ENCODE measurements at places on chromosomes 1 and 21.

- no peak for DNase-seq
Measured at GRCh38 chr1:235854347-235854746, 12.4 kb downstream of the LYST start.

GRCh38 chr21:17682924-17683323 lies 70.2 kb upstream of the BTG3 start:
- no peak for DNase-seq

- DNase-seq: no peak
Measured at GRCh38 chr1:981491-981954, 370 bp downstream of the PERM1 start.

GRCh38 chr1:224631462-224632115 lies 15.5 kb downstream of the CNIH3 start:
- no peak for DNase-seq

DNA sequence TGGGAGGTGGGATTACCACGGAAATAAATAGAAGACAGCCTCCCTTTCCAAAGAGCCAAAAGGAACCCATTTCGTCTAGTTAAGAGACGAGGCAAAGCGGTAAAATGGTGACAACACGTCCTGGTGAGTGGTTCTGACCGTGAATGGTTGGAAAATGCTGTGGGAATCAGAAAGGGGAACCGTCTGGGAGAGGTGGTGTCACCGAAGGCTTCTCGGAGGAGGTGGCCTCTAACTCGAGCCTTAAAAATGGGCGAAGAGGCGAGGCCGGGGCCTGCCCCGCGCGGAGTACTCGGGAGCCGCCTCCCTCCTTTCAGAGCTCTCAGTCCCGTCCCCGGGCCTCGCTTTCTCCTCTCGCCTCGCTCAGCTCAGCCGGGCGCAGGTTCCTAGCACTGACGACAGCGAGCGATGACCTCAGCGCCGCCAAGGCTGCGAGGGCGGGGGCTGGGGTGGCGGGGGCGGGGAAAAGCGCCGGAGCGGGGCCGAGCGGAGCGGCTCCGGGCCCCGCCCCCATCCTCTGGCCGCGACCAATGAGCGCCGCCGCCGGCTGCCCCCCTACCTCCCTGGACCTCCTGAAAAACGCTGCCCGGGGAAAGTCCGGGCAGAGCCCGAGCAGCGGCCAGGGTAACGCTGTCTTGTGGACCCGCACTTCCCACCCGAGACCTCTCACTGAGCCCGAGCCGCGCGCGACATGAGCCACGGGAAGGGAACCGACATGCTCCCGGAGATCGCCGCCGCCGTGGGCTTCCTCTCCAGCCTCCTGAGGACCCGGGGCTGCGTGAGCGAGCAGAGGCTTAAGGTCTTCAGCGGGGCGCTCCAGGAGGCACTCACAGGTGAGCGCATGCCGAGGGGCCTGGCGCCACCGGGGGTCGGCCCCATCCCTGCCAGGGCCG lies at the start of gene BTG2:
Gene BTG2, plus strand, starts transcription at position 601 of the 890 bp plus-strand sequence. Its CDS starts 88 bp downstream, at position 689.
- DNase-seq: peak; percentile 70

DNA sequence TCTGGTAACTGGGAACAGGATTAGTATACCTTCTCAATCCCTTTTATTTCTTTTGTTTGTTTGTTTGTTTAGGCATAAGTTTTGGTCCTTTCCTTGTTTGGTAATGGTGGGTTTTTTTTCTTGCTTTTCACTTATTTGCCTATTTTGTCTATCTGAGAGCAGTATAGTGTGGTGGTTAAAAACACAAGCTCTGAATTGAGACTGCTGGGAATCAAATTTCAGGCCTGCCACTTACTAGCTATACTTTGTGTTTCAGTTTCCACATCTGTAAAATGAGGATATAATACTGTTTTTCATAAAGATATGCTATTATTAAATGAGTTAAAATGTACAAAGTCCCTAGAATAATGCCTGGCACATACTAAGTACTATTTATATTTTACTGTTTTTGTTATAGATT lies 81.6 kb upstream of the IVNS1ABP start:
- no peak for DNase-seq

GRCh38 chr1:204263254-204263910 lies 49.6 kb upstream of the GOLT1A start:
- no peak for DNase-seq

DNA sequence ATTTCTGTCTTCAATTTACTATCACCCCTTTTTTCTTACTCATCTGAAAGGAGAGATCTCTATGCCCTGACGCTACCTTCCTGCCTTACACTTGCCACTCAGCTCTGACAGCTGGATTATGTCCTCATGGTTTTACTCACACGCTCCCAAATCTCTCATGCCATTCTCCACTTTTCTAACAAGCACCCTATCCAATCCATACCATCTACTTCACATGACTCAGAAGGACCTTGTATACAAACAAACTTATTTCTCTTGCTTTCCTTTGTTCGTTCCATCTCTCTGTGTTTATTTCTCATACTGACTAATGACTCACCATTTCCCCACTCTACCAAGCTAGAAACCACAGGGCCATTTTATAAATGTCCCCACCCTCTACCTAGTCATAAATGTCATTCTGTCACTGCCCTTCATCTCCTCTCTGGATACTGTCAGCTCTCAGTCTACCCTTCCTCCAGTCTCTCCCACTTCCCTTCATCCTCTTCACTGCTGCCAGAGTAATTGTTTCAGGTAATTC lies 87.3 kb downstream of the USP24 start:
- no peak for DNase-seq

DNA sequence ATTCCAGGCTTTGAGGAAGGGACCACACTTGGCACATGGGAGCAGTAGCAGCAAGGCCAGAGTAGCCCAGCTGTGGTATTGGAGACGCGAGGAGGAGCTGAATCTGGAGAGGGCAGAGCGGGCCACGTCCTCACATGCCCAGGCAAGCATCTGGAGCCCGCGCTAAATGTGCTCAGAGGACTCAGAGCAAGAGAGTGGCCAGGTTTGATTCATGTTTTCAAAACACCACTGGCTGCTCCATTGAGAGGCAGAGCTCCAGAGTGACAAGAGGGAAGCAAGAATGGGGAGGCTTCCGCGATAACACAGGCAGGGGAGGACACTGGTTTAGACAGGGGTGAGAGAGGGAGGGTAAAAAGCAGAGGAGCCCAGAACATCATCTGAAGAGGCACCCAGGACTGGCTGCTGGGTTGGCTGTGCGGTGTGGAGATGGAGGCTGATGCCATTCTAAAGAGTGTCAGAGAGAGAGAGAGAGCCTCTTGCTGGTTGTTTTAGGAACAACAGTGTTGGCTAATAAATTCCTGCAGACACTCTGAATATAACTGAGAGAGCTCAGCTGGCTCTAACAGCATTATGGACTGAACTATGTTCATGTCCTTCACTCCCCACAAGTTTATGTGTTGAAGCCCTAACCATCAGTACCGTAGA lies 32.3 kb downstream of the RCAN1 start:
- no peak for DNase-seq

DNA sequence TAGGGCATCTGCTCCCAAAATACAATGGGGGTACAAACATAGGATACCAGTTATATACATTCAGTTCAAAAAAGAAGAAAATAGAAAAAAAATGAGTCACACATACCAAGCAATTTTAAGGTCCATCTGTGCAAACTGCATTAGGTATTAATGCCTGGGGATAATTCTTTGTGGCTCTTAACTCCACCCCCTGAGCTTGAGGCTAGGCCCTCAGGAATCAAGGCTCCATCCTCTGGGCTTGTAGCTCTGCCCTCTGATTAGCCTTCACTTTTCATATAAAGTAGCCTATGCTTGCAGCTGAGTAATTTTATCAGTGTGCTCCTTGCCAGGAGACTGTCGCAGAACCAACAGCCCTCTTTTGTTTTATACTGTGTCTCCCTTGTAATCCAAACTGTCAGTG lies 69.9 kb upstream of the BACE2 start:
- DNase-seq: no peak

GRCh38 chr1:77828098-77828497 lies 48.6 kb downstream of the MIGA1 start:
- no peak for DNase-seq

DNA sequence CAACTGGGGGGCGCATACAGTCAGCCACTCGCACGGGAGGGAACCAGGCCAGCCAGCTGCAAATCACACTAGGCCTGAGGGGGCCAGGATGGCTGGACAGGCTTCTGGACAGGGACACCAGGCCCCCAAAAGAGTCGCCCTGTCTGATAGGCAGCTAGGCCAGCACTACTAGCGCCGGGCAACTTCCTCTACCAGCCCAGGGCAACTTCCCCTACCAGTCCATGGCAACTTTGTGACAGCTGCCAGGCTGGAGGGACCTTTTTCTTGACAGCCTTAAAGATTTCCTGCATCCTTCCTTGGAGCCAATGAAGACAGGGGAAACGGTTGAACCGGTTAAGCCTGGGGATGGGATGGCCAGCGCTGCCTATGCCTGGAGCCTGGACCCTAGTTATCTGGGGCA lies 5.1 kb downstream of the IFFO2 start:
- no peak for DNase-seq

GRCh38 chr1:17244821-17245740 lies 3.8 kb upstream of the PADI3 start:
- no peak for DNase-seq

- DNase-seq: no peak
Measured at GRCh38 chr21:36193200-36193599, 36.6 kb downstream of the DOP1B start.

DNA sequence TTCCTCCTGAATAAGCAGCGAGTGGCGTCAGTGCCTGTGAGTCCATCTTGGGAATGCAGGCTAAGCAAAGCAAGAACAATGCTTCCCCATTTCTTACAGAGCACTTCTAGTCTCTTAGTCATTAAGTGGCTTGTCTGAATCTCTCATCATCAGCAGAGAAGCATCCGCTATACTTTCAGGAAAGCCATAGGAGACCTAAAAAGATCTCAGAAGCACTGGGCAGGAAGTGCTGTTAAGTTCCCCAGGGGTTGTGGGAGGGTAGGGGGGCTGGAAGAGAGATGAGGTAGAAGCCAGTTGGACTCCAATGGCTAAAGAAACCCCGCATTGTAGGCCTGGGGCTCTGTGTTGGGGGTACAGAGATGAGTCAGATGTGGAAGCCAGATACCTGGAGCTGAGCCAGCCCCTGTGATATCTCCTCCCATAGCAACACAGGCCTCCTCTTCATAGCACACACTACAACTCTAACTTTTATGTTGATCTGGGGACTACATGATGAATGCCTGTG lies 44.9 kb downstream of the SYT6 start:
- DNase-seq: no peak

- DNase-seq: no peak
Measured at GRCh38 chr21:41366522-41367151, 4.8 kb downstream of the MX2 start.

DNA sequence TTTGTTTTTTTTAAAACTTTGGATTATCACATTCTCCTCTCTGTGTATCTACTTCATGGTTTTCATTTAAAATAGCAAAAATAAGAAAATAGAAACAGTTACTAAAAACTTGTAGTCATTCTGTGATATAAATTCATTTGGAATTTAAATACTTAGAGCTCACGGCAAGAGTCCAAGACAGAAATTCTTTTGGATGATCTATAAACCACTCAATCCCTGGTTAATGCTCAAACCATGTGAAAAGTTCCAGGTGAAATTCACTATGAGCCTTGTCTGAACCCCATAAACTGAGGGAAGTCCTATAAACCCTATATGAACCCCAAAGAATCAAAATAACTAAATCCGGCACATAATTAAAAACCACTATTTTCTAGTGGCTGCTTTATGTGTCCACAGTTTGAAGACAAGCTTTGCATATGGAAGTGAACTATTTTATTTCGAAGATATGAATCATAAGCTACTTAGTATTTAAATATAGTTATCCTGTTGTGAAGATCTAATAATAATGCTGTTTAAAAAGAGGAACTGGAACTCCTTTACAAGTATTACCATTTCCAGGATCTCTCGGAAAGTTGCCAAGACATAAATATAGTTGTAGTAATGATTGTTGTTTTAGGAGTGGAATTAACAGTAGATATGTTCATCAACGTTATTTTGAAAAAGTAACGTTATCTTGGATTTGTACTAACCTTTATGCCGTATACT lies 163.5 kb downstream of the NFIA start:
- DNase-seq: no peak

GRCh38 chr1:96487394-96487793 lies 234.2 kb upstream of the PTBP2 start:
- no peak for DNase-seq

- DNase-seq: no peak
Measured at GRCh38 chr1:206696812-206697585, 12.3 kb downstream of the MAPKAPK2 start.

- DNase-seq: no peak
Measured at GRCh38 chr1:168933141-168933805, 173.2 kb upstream of the ATP1B1 start.

GRCh38 chr1:151519667-151520066 lies 8.5 kb downstream of the CGN start:
- no peak for DNase-seq

- no peak for DNase-seq
Measured at GRCh38 chr1:41364442-41365319, 3.4 kb downstream of the FOXO6 start.

- no peak for DNase-seq
Measured at GRCh38 chr21:38834725-38835124, 29.0 kb downstream of the ETS2 start.

- no peak for DNase-seq
Measured at GRCh38 chr1:244730153-244730933, 77.4 kb downstream of the DESI2 start.

GRCh38 chr1:227911376-227911775 lies 36.4 kb downstream of the WNT9A start:
- no peak for DNase-seq

GRCh38 chr1:53633073-53633704 lies 105.8 kb downstream of the GLIS1 start:
- DNase-seq: no peak

GRCh38 chr1:232339073-232339472 lies 290.9 kb downstream of the SIPA1L2 start:
- no peak for DNase-seq

DNA sequence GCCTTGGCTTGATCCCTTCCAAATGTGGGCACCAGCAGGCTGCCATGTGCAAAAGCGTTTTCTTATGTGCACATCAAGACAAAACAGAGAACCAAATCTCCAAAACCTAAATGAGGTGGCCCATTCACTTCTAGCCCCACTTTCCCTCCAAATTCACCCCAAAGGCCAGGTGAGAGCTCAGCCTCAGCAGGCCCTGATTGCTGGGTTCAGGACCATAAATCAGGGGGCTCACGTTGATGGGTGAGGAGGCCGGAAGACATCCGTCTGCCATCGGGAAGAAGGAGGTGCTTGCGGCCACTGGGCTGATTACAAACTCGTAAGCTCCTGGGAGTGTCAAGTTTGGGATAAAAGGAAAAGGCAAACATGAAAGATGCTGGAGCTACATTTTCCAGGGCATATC lies 86.7 kb upstream of the CLDN14 start:
- no peak for DNase-seq

- DNase-seq: no peak
Measured at GRCh38 chr1:59063501-59063900, 233.4 kb upstream of the FGGY start.

GRCh38 chr1:46675549-46676314 lies 4.1 kb downstream of the TEX38 start:
- no peak for DNase-seq
